T-helper 2 cell (primary cell): ENCODE measurements at places on chromosomes 5 and 9.
A peak's percentile ranks its signal among the peaks of the same experiment; 100 is the strongest.

- DNase-seq, result no peak
These were observed 129.6 kb upstream of the ABCA1 start for GRCh38 chr9:105057551-105057950.

DNA sequence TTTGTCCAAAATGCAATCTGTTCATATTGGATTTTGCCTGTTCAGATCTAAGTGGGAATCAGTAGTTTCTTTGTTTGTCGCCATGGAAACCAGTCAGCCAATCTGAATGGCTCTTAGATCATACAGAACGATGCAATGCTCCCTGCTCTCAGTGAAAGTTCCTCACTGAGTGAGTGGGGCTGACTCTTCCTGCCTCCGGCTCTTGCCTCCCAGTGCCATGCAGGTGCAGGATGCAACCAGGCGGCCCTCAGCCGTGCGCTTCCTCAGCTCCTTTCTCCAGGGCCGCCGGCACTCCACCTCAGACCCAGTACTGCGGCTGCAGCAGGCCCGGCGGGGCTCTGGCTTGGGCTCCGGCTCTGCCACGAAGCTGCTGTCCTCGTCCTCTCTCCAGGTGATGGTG is at the start of gene PTPDC1:
Gene PTPDC1 (plus strand): TSS at position 151 of the 400 bp plus-strand sequence. CDS start 67 bp downstream, at position 218.
- no peak for DNase-seq

DNA sequence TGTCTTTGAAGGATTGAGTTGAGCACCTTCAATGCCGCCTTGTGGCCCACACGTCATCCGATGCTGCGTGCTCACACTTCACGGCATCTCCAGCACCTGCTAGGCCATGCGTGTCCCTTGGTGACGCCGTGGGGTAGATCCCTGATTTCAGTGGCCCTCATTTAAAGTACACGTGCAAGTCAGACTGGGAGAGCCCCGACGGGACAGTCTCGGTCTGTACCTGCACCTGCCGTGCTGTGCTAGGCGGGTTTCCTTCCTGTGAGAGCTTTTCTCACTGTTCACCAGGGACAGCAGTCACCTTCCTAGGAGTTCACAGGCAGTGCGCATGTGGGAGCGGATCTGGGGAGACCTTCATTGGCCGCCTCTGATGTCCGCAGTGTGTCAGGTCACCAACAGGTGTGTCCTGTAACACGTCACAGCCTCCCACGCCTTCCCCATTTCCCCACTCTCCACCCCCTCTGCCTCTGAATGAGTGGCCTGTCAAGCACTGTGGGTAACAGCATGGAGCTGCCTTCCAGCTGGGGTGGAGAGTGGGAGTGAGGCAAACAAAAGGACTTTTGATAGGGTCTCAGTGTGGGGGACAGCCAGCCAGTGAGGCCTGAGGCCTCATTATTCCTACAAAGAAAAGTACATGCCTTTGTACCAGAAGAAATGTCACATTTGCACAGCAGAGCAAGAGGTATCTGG is 236.4 kb downstream of the FANCC start:
- no peak for DNase-seq

GRCh38 chr5:169954786-169955185 is 25.5 kb downstream of the INSYN2B start:
- DNase-seq, result no peak

- no peak for DNase-seq
These were observed 95.5 kb upstream of the ERBIN start for GRCh38 chr5:65830856-65831255.

GRCh38 chr9:98851730-98852459 is 44.4 kb downstream of the GALNT12 start:
- DNase-seq, result no peak

- no peak for DNase-seq
These were observed 9.6 kb downstream of the GPX3 start for GRCh38 chr5:151030056-151030336.

DNA sequence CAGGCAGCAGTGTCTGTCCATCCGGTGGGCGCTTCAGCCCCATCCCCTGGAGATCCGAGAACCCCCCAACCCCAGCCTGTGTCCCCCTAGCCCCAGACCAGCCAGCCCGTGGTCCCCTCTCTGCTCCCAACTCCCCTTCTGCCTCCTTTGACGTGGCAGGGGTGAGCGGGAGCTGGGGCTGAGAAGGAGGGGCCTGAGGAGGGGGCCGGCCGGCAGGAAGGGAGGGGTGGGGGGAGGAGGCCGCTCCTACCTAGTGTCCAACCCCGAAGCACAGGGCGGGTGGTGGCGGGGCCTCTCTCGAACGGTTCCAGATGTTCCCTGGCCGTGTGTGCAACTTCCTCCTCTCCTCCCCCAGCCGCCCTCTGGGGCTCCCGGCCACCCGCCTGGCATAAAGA is 31.0 kb downstream of the GOLGA2 start:
- DNase-seq, result no peak

- no peak for DNase-seq
These were observed 94.9 kb downstream of the SREK1 start for GRCh38 chr5:66239034-66239433.

DNA sequence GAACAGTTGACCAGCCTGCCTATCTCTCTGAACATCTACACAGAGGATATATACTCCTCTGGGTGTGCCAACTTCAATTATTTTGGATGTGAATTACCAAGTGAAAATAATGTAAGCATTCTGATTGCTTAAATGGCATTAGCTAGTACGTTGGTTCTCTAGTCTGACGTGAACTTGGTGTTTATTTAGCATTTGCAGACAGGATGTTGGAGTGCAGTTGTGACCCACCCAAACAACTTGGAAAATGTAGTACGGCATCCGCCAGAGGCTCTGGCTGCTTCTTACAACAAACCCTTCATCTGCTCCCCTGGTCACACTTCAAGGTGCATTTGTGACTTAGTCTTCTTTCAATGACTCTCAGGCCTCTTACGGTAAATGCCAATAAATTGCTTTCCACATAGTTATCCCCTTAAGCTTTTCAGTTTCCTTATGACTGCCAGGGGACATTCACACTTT is 616.6 kb downstream of the PDE4D start:
- no peak for DNase-seq

DNA sequence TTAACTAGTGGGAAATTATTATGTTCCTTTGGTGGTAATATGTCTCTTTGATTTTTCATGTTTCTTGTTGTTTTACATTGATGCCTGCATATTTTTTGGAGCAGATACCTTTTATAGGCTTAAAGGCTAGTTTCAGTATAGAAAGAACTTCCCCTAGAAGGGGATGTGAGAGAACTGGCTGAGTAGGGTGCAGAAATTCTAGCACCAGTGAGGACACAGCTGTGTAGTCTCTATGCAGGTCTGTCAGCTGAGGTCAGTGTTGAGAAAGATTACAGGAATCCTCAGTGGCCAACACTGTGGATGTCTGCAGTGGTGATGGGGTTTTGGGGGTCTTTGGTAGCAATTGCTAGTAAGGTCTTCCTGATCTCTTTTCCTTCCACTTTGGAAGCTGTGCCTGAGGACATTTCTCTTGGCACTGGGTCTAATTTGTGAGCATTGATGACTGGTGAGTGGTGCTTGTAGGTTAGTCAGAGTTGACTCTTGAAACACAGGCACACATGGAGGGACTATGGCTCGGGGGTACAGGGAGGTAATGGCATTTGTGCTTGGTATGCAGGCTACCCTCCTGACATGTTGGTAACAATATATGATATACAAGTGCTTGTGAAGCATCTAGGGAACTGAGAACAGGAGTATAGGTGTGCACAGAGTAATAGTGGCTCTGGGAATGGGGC is 221.4 kb downstream of the SPATA31D1 start:
- DNase-seq, result no peak

DNA sequence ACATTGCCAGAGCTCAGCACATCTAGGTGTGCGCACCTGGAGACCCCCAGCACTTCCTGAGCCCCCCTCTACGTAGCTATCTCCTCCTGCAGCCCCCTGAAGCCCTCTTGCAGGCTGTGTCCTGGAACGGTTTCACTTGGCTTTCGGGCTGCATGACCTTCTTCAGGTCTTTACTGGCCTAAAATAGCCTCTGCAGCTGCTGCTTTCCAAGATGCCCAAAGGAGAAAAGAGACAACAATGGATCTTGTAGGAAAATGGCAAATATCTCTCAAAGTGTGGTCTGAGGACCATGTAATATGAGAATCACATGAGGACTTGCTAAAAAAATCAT is 6.6 kb upstream of the ERMP1 start:
- no peak for DNase-seq

- DNase-seq, result peak; percentile 68
These were observed 835 bp downstream of the SRA1 start for GRCh38 chr5:140556438-140556837.

GRCh38 chr9:79701651-79702050 is 129.9 kb downstream of the TLE4 start:
- no peak for DNase-seq

GRCh38 chr9:14307989-14308852 is 5.7 kb downstream of the NFIB start:
- no peak for DNase-seq

GRCh38 chr9:131668439-131669268 is 71.2 kb downstream of the RAPGEF1 start:
- no peak for DNase-seq

DNA sequence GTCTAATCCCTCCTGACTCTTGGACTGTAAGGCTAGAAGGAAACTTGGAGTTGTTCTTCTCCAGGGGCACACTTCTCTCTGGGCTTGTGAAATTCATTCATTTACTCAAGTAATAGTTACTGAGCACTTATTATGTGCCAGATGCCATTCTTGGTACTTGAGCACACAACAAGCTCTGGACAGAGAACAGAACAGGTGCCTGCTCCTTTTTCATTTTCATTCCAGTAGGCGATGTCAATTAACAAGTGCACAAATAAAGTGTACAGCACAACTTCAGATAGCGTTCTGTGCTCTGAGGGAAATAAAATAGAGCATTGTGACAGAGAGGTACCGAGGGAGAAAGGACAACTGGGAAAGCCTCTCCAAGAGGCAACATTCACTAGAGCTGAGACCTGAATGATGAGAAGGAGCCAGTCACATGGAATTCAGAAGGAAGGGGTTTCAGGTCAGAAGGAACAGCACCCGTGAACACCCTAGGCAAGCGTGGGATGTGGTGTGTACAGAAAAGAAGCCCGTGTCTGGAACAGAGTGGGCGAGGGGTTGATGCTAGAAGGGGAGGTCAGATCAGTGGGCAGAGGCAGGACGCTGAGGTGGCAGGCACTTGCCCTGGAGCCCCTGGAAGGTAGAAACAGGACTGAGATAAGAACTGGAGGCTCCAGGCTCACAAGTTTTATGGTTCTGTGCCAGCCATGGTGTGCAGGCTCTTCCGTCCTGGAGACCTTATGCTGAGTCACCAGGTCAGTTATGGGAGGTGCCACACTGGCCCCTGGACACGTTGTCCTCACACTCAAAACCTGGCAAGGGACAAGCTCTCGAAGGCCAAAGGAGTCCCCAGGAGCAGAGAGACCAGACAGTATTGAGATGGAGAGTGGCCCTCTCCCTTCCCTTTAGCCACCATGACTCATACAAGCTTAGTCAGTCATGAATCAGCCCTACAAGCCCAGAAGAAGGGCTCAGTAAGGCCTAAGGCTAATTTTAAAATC is 7.2 kb upstream of the ABLIM3 start:
- no peak for DNase-seq

DNA sequence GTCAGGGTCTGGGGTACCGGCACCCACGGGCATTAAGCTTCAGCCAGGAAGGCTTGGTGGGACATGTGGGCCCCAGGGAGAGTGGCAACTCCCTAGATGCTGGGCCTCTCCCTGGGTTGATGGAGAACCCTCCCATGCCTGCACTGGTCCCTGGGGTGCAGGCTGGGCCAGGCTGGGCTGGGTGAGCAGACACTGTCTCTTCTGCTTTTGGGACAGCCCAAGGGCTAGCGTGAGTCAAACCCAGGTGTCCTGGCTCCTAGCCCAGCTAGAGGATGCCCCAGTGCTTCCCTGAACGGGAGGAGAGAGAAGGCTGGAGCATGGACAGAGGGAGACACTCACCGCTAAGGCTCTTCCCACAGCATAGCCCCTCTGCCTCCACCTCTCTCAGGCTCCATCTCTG is 5.7 kb upstream of the AQP7 start:
- DNase-seq, result no peak

- no peak for DNase-seq
These were observed 6.4 kb downstream of the ISCA1 start for GRCh38 chr9:86275962-86276361.

DNA sequence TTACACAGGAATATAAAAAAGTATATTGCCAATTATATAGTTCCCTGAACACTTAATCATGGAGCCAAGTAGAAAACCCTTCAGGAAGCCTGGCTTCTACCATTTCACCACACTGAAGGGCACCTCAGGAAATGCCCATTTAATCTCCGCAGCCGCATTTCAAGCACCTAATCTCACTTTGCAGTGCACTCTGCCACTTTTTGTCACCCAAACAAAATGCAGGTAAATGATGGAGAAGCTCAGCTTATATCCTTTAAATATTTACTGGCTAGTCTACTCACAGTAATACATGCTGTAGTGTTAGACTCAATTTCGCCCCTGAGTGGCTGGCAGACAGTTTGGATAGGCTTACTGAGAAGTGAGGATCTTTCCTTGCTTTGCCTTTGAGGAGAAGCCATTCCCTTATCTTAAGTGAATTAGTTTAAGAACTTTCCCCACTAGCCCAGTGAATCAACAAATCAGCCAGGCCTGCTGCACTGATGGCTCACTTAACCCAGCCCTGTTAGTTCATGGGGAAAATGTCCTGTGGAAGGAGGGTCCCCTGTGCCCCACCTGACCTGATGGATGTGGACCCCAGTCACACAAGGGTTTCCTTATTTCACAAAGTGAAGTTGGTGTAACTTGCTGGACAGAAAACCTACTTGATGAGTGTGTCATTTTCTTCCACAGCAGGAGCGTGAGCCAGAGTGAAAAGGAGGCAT is 209.7 kb downstream of the CAAP1 start:
- no peak for DNase-seq

GRCh38 chr9:99377790-99378775 is 156.0 kb downstream of the SEC61B start:
- DNase-seq, result no peak

DNA sequence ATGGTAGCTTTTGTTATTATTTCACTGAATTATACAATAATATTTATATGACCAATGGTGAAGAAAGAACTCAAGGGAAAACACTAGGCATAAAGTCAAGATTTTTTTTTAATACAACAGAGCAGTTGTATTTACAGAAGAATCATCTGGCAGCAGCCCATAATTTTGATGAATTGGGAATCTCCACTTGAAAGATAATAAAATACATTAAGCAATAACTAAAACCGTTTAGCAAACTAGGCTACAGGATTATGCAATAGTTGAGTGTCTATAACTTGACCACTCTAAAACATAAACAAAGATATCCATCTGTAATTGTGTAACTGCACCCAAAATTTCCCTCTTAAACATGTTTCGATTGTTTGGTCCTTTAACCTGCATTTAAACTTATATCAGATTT is 80.8 kb downstream of the SNCAIP start:
- DNase-seq, result no peak

GRCh38 chr5:34789021-34789531 is 49.9 kb upstream of the TTC23L start:
- DNase-seq, result no peak

DNA sequence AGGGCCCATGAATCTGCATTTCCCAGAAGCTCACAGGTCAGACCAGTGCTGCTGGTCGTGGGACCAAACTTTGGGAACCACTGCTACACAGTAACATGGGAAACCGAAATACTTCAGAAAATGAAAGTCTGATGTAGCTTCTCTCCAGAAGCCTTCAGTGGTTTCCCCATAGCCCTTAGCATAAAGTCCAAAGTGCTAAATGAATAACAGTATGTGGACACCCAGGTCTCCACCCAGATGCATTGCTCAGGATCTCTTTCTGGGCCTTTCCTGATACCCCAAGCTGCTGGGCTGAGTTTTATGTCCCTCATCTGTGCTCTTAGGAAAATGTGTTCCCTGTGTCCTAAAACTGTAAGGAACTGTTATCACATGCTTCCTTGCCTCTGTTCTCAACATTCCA is 100.4 kb downstream of the NFIB start:
- no peak for DNase-seq

GRCh38 chr9:6938447-6938846 is 180.7 kb downstream of the KDM4C start:
- no peak for DNase-seq
